ENCODE measurements at places on chromosomes 16 and 17. TPM values are rescaled to one million over a fixed set of nuclear protein-coding genes. Genes with fewer than 3 reads are reported as not detected.

CARD14 gene
- 0.17 TPM for total RNA-seq

TP53TG3 gene
- total RNA-seq: not detected

ABCC11 gene
- 0.17 TPM for total RNA-seq

DNA sequence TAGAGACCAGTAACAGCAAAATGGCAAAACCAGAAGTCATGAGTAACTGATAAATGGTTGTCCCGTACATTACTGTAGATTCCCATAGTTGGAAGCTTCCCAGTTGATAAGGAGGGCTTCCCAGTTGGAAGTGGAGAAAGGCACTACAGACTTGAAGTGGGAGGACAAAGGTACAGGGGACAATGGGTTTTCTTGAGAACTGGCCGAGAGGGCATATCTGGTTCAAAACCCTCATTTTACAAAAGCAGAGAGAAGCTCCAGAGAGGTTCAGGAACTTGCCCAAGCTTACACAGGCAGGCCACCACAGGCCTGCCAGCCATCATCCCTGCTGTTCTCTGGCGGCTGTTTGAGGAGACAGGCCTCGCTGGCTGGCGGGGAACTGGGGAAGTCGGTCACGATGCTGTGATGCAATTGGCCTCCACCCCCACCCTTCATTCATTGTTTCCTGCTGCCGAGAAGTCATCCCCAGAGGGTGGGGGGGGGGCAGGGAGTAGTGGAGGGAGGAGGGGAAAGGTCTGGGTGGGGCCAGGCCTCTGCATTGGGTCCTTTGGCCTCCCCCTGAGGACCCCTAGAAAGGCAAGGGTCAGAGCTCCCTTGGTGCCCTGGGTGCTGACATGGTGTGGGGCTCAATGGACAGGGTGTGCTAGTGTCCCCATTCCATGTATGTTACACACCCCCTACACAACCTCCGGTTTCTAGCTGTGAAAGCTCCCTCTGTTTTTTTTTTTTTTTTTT is 3.0 kb downstream of the UBALD2 start:
- peak overlapping the region; percentile 67 for H3K27ac ChIP-seq
- peak; percentile 70 for DNase-seq
- peak overlapping the region; percentile 39 for H3K4me3 ChIP-seq
- no peaks in the 10 kb centered on the region for H3K27me3 ChIP-seq
- H3K36me3 ChIP-seq: peaks cover 9% of the 10 kb centered on the region
- H3K4me1 ChIP-seq: peaks cover 18% of the 10 kb centered on the region

GRCh38 chr17:4573669-4574068 is 10.7 kb upstream of the SMTNL2 start:
- H3K27ac ChIP-seq: no peak overlapping the region
- H3K4me3 ChIP-seq: no peak overlapping the region
- no peak for DNase-seq
- no peaks in the 10 kb centered on the region for H3K4me1 ChIP-seq

- no peaks in the 10 kb centered on the region for H3K27me3 ChIP-seq
- H3K4me3 ChIP-seq: no peak overlapping the region
- no peak overlapping the region for H3K27ac ChIP-seq
- no peak for DNase-seq
- H3K4me1 ChIP-seq: peaks cover 4% of the 10 kb centered on the region
Observed at GRCh38 chr16:88855176-88855575, 1.6 kb downstream of the GALNS start.

GRCh38 chr17:55458287-55458900 is 36.8 kb upstream of the MMD start:
- peaks cover 8% of the 10 kb centered on the region for H3K4me1 ChIP-seq
- H3K27ac ChIP-seq: no peak overlapping the region
- H3K27me3 ChIP-seq: no peaks in the 10 kb centered on the region
- H3K4me3 ChIP-seq: no peak overlapping the region
- H3K36me3 ChIP-seq: no peaks in the 10 kb centered on the region
